ENCODE measurements at places on chromosomes 2 and 18.

DNA sequence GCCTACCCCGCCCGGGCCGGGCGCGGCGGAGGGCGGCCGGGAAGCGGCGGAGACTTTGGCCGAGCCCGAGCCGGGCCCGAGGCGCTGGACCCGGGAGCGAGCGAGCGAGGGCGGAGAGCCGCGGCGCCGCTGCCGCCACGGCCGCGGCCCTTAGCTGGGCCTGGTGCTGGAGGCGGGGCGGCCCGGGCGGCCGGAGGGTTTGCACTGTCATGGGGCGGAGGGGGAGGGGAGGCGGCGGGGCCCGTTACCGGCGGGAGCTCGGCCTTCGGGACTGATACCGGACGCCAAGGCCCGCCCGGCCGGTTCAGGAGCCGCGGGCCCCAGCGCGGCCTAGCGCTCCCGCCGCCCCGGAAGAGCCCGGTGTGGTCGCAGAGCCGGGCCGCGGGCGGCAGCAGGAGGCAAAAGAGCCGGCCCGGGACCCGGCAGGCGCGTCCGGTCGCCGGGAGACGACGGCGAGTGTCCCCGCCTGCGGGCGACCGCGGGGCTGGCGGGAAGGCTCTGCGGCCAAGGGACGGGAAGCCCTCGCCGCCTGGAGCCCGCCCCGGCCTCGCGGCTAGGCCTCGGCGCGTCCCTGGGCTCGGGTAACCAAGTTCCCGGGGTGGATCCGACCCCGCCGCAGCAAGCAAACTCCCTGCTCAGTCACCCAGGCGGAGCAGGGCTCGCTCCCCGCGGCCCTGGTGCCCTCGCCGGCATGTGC is 697 bp downstream of the KCMF1 start:
- peaks cover 16% of the 10 kb centered on the region for H3K36me3 ChIP-seq
- peak overlapping the region; percentile 82 for H3K27ac ChIP-seq
- peaks cover 51% of the 10 kb centered on the region for H3K4me1 ChIP-seq
- peak; percentile 66 for DNase-seq

- H3K36me3 ChIP-seq: no peaks in the 10 kb centered on the region
- no peak overlapping the region for H3K27ac ChIP-seq
- no peaks in the 10 kb centered on the region for H3K27me3 ChIP-seq
- no peaks in the 10 kb centered on the region for H3K4me1 ChIP-seq
- peak; percentile 8 for DNase-seq
These were observed 118.7 kb downstream of the EPB41L3 start for GRCh38 chr18:5424903-5425664.

- no peaks in the 10 kb centered on the region for H3K4me1 ChIP-seq
- H3K27ac ChIP-seq: no peak overlapping the region
- peaks cover 26% of the 10 kb centered on the region for H3K27me3 ChIP-seq
These were observed 73.8 kb downstream of the TGFA start for GRCh38 chr2:70479816-70480215.

- H3K4me3 ChIP-seq: no peak overlapping the region
- H3K27me3 ChIP-seq: peaks cover 13% of the 10 kb centered on the region
- H3K27ac ChIP-seq: no peak overlapping the region
- no peaks in the 10 kb centered on the region for H3K4me1 ChIP-seq
- H3K36me3 ChIP-seq: no peaks in the 10 kb centered on the region
- no peak for DNase-seq
These were observed 362.2 kb upstream of the KCNH7 start for GRCh38 chr2:163200741-163201140.

- no peaks in the 10 kb centered on the region for H3K4me1 ChIP-seq
- no peaks in the 10 kb centered on the region for H3K36me3 ChIP-seq
- no peak overlapping the region for H3K4me3 ChIP-seq
- H3K27ac ChIP-seq: no peak overlapping the region
- no peak for DNase-seq
- no peaks in the 10 kb centered on the region for H3K27me3 ChIP-seq
These were observed 379.1 kb downstream of the MEIS1 start for GRCh38 chr2:66813976-66814375.

DNA sequence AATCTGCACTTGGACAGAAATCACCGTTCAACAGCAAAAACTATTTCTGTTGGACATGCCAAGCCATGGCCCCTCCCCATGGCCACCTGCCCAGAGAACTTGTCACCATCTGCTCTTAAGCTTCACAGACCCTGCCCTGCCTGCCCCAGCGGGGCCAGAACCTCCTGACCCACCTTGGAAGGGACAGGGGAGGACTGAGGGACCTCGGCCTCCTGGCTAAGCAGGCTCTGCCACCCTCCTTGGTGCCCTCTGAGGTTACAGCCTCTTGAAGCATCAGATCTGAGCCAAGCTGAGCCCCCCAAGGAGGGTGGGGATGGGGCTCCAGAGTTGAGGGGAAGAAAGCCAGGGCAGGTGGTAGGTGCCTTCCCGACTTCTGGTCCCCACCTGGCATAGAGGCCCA is 6.5 kb downstream of the TEX261 start:
- H3K27me3 ChIP-seq: no peaks in the 10 kb centered on the region
- H3K27ac ChIP-seq: no peak overlapping the region
- H3K36me3 ChIP-seq: peaks cover 79% of the 10 kb centered on the region
- no peak overlapping the region for H3K4me3 ChIP-seq

GRCh38 chr2:171327043-171327496 is 106.7 kb downstream of the METTL8 start:
- peaks cover 18% of the 10 kb centered on the region for H3K36me3 ChIP-seq
- DNase-seq: no peak
- no peak overlapping the region for H3K4me3 ChIP-seq

- H3K27me3 ChIP-seq: no peaks in the 10 kb centered on the region
- H3K4me1 ChIP-seq: no peaks in the 10 kb centered on the region
- no peak overlapping the region for H3K27ac ChIP-seq
- H3K4me3 ChIP-seq: no peak overlapping the region
- DNase-seq: no peak
- H3K36me3 ChIP-seq: no peaks in the 10 kb centered on the region
These were observed 96.2 kb upstream of the BCL2L11 start for GRCh38 chr2:111024496-111024895.

DNA sequence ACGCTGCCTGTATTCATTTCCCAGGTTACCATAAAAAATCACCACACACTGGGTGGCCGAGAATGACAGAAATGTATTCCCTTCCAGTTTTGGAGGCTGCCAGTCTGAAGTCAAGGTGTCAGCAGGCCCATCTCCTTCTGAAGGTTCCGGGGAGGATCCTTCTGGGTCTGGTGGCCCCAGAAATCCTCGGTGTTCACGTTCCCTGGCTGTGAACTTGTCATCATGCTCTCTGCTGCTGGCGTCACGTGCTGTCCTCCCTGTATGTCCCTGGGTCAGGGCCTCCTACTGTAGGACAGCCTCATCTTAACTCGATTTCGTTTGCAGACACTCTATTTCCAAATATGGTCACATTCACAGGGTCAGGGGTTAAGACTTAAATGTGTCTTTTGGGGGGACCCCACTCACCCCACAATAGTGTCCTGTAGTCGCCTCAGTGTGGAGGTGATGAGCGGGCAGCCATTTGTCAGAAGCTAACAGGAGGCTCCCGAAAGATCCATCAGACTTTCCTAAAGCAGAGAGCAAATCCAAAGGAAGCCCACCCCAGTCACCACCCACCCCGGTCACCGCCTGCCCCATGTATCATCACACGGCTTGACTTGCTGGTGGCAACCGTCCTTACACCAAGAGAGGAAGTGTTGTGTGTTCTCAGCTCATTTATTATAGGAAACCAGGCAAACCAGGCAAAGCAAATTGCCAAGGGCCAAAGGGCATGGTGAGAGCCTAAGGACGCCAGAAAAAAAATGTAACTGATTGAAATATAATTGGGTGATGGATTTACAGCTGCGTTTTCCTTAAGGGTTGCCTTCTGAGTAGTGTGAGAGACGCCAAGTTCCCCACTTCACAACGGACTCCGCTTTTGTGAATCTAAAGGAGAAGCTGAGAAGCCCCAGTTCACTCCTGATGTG is 148.8 kb upstream of the ZNF236 start:
- H3K27ac ChIP-seq: no peak overlapping the region
- DNase-seq: no peak
- no peaks in the 10 kb centered on the region for H3K36me3 ChIP-seq
- H3K4me3 ChIP-seq: no peak overlapping the region
- H3K27me3 ChIP-seq: peaks cover 1% of the 10 kb centered on the region

DNA sequence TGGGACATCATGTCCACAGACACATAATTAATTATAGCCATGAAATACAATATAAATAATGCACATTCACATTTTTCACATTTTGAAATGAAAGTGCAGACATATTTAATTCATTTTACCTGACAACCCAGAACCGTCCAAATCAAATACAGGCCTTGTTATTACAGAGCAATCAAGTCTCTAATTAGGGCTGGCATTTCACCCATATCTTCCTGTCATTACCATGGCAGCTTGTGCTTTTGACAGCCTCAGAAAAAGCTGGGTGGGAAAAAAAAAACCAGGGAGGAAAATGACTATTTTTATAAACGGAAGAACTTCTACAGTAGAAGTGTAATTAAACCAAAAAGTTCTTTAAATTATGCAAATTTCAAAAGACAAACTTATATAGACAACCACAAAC is 436.4 kb downstream of the FBXO15 start:
- no peak overlapping the region for H3K4me3 ChIP-seq
- H3K36me3 ChIP-seq: no peaks in the 10 kb centered on the region
- H3K27me3 ChIP-seq: no peaks in the 10 kb centered on the region
- no peaks in the 10 kb centered on the region for H3K4me1 ChIP-seq
- DNase-seq: no peak

DNA sequence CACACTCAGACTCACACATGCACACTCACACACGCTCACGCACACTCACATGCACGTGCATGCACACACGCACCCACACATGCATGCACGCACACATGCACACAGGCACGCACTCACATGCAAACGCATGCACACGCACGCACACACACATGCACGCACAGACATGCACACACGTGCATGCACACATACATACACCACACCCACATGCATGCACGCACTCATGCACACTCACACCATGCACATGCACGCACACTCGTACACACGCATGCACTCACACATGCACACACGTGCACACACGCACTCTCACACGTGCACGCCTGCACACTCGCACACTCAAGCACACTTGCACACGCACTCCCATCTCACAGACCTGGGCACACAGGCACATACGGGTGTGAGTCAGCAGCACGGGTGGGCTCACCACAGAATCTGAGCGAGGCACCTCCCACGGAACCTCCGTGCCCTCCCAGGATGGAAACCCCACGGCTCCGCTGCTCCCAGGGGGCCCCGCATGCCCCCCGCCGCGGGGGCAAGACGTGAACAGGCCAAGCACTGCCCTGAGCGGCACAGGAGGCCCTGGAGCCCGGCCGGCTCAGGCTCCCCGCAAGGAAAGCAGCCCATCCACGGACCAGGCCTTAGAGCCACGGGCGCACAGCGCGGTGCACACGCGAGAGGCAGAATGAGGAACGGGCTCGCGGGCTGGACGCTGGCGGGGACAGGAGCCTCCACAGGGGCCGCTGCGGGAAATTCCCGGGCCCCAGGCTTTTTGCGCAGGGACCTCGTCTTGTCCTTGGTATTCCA is 8.4 kb upstream of the KCNG2 start:
- no peak for DNase-seq
- no peak overlapping the region for H3K4me3 ChIP-seq
- no peak overlapping the region for H3K27ac ChIP-seq
- no peaks in the 10 kb centered on the region for H3K27me3 ChIP-seq
- H3K4me1 ChIP-seq: no peaks in the 10 kb centered on the region

- no peaks in the 10 kb centered on the region for H3K36me3 ChIP-seq
- H3K27ac ChIP-seq: no peak overlapping the region
- H3K4me3 ChIP-seq: no peak overlapping the region
- DNase-seq: no peak
- H3K4me1 ChIP-seq: no peaks in the 10 kb centered on the region
- no peaks in the 10 kb centered on the region for H3K27me3 ChIP-seq
These were observed 108.5 kb upstream of the LYPD6 start for GRCh38 chr2:149221898-149222297.

DNA sequence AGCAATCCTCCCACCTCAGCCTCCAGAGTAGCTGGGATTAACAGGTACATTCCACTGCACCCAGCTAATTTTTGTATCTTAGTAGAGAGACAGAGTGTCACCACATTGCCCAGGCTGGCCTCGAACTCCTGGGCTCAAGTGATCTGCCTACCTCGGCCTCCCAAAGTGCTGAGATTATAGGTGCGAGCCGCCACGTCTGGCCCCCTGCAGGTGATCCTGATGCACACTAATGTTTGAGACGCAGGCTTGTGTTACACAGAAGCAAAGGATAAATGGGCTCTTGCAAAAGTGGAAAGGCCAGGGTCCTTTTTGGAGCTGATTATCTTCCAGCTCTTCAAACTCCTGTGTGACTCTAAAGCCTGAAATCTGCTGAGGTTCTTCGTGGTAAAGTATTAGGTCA is 84.2 kb downstream of the TGFA start:
- peaks cover 15% of the 10 kb centered on the region for H3K27me3 ChIP-seq
- no peak for DNase-seq
- H3K4me1 ChIP-seq: no peaks in the 10 kb centered on the region

DNA sequence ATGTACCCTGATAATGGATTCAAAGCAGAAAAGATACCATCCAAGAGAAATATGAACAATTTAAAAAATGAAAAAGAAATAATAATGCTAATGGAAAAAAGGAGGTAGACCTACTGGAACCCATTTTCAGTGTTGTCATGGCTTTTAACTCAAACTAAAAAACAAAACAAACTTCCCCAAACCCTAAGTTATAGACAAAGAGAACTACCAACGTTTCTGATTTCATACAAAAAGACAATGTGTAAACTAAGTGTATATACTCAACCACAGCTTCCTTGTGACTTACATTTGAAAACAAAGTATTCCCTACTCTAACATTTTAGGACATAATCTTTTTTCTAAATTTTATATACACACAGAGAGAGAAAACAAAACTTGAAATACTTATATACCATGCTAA is 45.9 kb downstream of the ACVR1 start:
- DNase-seq: no peak
- H3K27me3 ChIP-seq: peaks cover 9% of the 10 kb centered on the region
- no peaks in the 10 kb centered on the region for H3K4me1 ChIP-seq
- no peak overlapping the region for H3K27ac ChIP-seq

GRCh38 chr2:129330504-129330903 is 649.0 kb upstream of the RAB6C start:
- no peaks in the 10 kb centered on the region for H3K4me1 ChIP-seq
- DNase-seq: no peak
- H3K4me3 ChIP-seq: no peak overlapping the region

DNA sequence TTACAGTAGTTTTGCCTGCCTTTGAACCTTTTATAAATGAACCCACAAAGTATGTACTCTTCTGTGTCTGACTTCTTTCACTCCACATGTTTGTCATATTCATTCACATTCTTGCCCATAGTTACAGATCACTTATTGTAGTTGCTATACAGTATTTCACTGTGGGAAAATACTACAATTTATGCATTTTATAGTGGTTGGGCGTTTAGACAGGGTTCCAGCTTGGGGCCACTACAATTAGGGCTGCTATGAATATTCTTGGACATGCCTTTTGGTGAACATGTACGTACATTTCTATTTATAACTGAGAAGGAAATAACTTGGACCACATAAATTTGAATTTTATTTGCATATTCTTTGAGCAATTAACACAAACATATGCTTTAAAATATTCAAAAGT is 15.4 kb upstream of the PMAIP1 start:
- no peak overlapping the region for H3K27ac ChIP-seq
- H3K27me3 ChIP-seq: no peaks in the 10 kb centered on the region
- no peaks in the 10 kb centered on the region for H3K36me3 ChIP-seq
- H3K4me3 ChIP-seq: no peak overlapping the region
- DNase-seq: no peak

Measured in DND-41 (cell line).